Stimulated activated CD4-positive, alpha-beta T cell treated with anti-CD3 and anti-CD28 coated beads, Interleukin-4, amount 100 ng/mL, for 1 hour (primary cell): ENCODE measurements at places on chromosomes 16 and 17.

- no peak for DNase-seq
Observed at GRCh38 chr16:78405833-78406232, 306.4 kb downstream of the WWOX start.

DNA sequence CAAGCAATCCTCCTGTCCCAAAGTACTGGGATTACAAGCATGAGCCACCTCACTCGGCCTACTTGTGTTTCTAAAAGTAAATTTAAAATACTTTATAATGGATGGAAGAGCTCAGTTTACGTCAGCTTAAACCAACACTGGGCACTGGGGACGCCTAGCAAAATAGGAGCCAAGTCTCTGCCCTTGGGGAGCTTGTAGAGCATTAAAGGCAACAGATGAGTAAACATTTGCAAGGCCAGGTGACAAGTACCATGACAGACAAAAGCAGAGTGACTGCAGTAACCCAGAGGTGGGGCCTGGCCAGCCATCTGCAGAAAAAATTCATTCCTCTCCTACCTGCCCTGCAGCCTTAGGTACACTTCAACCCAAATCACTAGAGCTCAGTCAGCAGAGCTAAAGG, 12.1 kb upstream of the NLK start:
- DNase-seq, result no peak

- no peak for DNase-seq
Observed at GRCh38 chr17:55677446-55677845, 45.2 kb downstream of the TMEM100 start.

- no peak for DNase-seq
Observed at GRCh38 chr16:68636064-68636560, 9.0 kb upstream of the CDH3 start.

DNA sequence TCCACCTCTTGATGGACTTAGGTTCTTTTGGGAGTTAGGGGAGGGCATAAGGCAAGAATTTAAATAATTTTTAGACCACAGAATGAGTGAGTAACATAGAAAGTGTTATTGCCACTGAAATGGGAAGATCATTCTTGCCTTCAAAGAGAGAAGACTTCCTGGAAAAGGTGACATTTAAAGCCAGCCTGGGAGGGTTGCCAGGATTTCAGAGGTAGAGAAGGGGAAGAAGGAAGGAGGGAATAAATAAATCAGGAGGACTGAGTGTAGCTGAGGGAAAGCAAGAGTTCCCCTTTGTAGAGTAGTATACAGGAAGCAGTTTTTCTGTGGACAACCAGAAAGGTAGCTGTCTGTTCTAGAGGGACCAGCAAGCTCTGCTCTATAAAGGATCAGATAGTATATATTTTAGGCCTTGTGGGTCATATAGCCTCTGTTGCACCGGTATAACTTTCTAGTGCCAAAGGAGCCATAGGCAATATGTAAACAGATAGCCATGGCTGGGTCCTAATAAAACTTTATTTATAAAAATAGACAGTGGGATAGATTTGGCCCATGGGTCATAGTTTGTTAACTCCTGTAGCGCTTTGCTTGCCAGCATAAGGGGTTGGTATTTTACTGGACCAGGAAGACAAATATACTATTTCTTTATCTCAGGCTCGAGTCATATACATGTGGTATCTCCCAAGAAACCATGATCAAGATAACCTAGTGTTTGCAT, 147.2 kb upstream of the CACNG5 start:
- DNase-seq, result no peak

- no peak for DNase-seq
Observed at GRCh38 chr17:18344021-18344420, 19.3 kb downstream of the SHMT1 start.
